ENCODE measurements at places on chromosomes 5 and 9.
A peak's percentile ranks its signal among the peaks of the same experiment; 100 is the strongest.

- DNase-seq: no peak
Measured at GRCh38 chr5:64814073-64814472, 45.3 kb downstream of the CWC27 start.

DNA sequence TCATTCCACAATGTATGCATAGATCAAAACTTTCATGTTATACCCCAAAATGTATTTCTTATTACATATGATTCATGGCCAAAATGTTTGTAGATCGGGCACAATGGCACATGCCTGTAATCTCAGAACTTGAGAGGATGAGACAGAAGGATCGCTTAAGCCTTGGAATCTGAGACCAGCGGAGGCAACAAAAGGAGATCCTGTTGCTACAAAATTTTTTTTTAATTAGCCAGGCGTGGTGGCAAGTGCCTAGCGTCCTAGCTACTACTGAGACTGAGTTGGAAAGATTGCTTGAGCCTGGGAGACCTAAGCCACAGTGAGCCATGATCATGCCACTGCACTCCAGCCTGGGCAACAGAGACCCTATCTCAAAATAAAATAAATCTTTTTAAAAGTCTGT is 89.9 kb downstream of the MAPKAP1 start:
- no peak for DNase-seq

DNA sequence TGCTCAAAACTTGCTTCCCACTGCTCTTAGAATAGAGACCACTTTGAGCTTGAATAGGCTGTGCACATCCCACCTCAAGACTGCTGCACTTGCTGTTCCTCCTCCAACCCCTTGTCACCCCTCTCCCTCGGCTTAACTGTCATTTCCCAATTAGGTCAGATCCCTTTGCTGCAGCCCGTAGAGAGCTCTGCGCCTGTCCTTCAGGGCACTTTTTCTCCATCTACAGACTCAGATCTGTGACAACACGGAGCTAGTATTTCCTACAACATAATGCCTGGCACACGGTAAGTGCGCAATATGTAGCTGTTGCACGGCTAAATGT is 485 bp upstream of the HABP4 start:
- DNase-seq: no peak

GRCh38 chr9:109316207-109316640 is 4.6 kb downstream of the EPB41L4B start:
- DNase-seq: peak; percentile 87

DNA sequence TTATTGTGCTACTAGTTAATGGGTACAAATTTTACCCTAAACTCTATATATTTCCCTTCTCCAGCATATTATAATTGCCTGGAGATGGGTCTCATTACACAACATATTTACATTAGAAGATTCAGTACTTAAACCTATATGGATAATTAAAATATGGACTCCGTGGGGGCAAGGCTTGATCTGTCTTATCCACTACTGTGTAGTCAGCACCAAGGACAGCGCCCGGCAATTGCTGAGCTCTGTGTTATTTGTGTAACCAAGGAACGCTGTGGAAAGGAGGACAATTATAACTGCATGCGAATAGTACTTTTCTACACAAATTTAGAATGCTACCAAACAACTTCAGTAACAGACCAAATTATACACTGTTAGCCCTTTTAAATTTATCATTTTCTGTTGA is 77.7 kb downstream of the DNAH5 start:
- no peak for DNase-seq

- no peak for DNase-seq
Measured at GRCh38 chr5:34790069-34790468, 48.9 kb upstream of the TTC23L start.

DNA sequence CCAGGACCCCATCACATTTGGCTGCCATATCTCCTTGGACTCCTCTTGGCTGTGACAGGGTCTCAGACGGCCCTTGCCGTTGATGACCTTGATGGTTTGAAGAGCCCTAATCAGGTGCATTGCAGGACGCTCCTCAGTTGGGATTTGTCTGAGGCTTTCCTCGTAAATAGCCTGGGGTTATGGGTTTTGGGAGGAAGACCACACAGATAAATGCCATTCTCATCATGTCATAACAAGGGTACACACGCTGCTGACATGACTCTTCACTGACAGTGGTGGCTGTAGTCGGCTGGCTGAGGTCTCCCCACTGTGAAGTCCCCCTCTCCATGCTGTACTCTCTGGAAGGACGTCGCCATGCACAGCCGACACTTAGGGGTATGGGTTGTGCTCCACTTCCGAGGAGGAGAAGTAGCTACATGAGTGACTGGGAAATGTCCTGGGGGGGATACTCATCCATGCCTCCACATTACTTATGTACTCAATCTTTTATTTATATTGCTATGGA is 42.9 kb upstream of the SPTLC1 start:
- DNase-seq: no peak

- DNase-seq: no peak
Measured at GRCh38 chr5:17343675-17344074, 126.2 kb downstream of the BASP1 start.

DNA sequence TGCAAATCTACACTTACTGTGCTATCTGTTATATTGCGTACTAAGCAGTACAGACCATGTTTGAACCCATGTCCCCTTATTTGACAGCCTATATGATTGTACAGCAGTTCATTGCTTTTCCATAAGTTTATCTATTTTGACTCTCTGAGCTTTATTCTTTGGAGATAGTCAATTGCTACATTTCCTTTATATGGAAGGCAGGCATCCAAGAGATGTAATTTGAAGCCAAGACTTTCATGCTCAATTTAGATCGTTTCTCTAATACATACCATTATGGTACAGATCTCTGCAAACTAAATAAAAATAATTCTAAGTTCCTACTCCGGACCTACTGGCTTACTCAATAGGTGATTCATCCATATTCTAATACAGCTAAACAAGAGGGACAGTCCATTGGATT is 424.8 kb downstream of the TMEM38B start:
- DNase-seq: no peak

GRCh38 chr5:124342584-124342983 is 403.9 kb downstream of the ZNF608 start:
- no peak for DNase-seq

GRCh38 chr9:79616971-79617370 is 45.2 kb downstream of the TLE4 start:
- no peak for DNase-seq

GRCh38 chr9:86452201-86452828 is 98.1 kb upstream of the TUT7 start:
- no peak for DNase-seq

DNA sequence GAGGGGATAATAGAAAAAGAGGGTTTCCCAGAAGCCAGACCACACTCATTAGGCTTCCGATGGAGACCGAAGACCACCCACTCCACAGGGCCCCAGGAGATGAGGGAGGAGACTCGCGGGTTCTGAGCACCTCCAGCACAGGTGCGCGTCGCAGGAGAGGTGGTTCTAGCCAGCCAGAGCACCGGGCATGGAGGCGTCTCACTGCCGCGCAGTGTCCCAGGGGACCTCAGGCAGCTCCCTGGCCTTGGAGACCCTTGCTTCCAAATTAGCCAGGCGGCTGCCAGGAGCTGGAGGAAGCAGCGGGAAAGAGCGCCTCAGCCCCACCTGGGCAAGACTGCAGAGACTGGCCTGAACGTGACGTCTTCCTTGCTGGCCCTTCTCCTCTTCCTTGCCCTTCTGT is 115.4 kb upstream of the FBXL7 start:
- DNase-seq: no peak

GRCh38 chr5:27682600-27682999 is 644.2 kb upstream of the CDH9 start:
- DNase-seq: no peak

GRCh38 chr5:83368835-83369234 is 102.7 kb upstream of the VCAN start:
- DNase-seq: no peak

- DNase-seq: no peak
Measured at GRCh38 chr9:108809269-108809668, 46.5 kb downstream of the ACTL7B start.

GRCh38 chr9:126788634-126789349 is 16.0 kb upstream of the ZBTB43 start:
- DNase-seq: no peak

GRCh38 chr9:27142299-27142930 is 33.4 kb downstream of the TEK start:
- DNase-seq: no peak

GRCh38 chr5:176610435-176610773 is 448 bp upstream of the GPRIN1 start:
- DNase-seq: peak; percentile 58

- DNase-seq: peak; percentile 21
Measured at GRCh38 chr5:160799184-160799583, 52.8 kb downstream of the ATP10B start.

DNA sequence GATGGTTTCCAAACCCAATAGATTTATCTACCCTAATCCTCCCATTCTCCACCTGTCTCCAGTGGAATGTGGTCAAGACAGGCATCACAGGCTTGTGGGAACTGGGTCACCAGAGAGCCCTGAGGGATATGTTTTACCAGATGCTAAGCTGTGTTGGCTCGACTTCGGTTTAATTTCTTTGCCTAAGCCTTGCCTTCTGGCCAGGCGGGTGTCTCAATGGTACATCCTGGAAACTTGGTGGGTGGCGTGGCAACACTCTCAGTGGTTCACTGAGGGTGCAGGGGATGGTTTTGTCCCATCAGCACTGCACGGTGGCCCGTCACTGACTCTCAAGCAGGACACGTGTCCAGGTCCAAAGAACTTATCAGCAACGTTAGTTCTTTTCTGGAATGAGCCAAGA is 192.2 kb downstream of the TENT4A start:
- DNase-seq: no peak

DNA sequence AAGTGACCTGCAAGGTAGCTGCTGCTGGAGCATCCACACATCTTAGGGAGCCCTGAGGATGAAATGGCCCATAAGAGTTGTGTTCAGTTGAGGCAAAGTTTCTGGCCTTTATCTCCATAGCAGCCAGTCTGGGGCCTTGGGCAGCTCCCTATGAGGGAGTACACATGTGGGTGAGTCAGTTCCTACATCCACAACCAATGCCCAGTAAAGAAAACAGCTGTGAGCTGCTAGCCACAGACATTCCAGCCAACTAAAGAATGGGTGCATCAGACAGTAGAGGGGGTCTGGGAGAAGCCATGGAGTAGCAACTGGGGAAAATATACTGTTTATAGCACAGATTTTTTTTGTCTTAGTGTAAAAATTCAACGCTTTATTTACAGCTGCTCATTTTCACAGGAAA is 720.7 kb downstream of the TLE1 start:
- no peak for DNase-seq

DNA sequence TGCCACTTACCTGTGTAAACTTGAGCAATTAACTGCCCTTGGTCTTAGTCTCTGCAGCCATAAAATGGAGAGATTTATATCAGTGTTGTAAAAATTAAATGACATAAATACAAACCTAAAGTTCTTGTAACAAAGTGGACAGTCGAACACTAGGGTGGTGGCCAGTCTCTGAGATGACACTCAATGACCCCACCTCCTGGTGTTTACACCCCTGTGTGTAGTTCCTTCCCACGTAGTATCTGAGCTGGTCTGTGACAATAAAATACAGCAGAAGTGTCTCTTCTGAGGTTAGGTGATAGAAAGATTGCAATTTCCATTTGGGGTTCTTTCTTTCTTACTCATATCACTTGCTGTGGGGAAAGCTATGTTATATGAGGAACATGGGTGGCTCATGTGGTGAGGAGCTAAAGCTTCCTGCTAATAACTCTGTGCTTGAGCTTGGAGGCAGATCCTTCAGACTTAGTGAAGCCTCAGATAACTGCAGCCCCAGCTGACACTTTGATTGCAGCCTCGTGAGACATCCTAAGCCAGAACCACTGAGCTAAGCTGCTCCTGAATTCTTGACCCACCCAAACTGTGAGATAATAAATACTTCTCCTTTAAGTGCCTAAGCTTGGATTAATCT is 173.4 kb upstream of the CHD1 start:
- no peak for DNase-seq

DNA sequence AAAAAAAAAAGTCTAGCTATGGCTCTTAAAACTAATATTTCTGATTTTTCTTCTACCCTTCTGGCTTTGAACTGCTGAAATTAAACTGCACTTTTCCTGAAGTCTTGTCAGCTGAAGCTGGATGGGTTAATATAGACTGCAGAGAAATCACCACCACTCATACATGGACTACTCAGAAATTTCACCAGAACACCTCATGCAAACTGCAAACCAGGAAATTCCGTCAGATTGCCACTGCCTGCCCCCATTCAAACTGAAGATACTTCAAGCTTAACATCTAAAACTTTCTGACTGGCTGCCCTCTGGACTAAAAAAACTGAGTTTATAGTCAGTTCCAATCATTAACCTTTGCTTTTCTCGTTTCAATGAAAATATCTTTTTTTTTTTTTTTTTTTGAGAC is 11.6 kb upstream of the ANXA2R start:
- no peak for DNase-seq

GRCh38 chr5:127290019-127290945 is at the start of gene MEGF10:
Gene MEGF10, plus strand, starts transcription at chr5:127290796. Its CDS starts 40,513 bp downstream, at chr5:127331309.
- DNase-seq: no peak

- DNase-seq: no peak
Measured at GRCh38 chr5:169511708-169512107, 71.9 kb upstream of the SPDL1 start.

DNA sequence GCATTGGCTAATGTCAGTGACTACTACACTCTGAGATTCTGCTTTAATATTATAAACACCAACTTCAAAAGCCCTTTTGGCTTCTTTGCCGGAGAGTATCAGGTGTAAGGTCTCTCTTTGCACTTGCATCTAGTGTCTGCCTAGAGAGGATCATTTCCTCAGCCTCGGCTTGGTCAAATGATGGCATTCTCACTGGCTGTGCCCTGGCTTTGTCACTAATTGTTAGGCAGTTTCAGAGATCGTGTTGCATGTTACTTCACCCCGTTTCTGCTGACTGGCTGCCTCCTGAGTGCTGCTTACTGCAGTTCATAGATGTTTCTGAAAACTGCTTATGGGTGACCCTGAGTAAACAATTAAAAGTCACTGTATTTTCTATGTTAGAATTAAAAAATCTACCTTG is 48.8 kb downstream of the SLC1A3 start:
- no peak for DNase-seq

GRCh38 chr5:14357851-14358250 is 214.7 kb downstream of the TRIO start:
- DNase-seq: no peak

GRCh38 chr5:155836089-155836803 is 490.7 kb upstream of the SGCD start:
- no peak for DNase-seq

DNA sequence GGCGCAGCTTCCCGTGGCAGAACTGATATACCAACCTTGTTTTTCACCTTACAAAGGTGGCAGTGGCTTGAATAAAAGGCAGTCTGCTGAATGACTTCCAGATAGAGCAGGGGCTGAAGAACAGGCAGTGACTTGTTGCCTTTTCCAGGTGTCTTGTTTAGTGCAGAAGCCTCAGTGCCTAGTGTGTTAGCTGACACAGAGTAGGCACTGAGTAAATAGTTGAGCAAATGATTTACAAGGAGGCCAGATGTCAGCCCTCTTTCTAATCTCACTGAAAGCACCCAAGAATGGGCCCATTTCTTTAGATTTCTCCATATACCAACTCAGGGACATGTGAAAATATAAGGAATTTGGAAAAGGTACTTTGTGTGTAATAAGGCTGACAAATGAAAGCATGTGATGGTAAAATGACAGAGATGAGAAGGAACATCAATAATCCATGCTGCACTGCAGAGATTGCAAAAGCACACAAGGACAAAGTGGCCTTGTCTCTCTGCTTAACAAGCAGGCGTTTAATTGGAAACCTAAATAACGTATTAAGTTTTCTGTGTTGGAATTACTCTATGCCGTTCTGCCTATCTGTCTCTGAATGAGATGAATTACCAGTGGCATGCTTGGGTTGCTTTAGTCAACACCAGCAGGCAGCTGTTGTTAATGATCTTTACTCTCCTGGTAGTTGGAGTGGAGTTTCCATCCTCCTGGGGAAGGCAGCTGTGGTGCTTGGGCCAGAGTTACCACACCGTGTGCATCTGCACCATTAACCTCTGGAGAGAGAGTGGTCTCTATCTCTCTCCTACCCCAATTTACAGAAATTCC is 360.1 kb upstream of the C9orf72 start:
- peak; percentile 77 for DNase-seq
